GM23338 (cell line): ENCODE measurements at places on chromosomes 16 and 17.

- DNase-seq: no peak
These were observed 94.1 kb downstream of the PRKCB start for GRCh38 chr16:23929856-23930255.

GRCh38 chr17:80857756-80858171, 133.9 kb upstream of the CHMP6 start:
- DNase-seq: no peak

- peak; percentile 24 for DNase-seq
These were observed 721 bp downstream of the TBCD start for GRCh38 chr17:82752371-82753200.

DNA sequence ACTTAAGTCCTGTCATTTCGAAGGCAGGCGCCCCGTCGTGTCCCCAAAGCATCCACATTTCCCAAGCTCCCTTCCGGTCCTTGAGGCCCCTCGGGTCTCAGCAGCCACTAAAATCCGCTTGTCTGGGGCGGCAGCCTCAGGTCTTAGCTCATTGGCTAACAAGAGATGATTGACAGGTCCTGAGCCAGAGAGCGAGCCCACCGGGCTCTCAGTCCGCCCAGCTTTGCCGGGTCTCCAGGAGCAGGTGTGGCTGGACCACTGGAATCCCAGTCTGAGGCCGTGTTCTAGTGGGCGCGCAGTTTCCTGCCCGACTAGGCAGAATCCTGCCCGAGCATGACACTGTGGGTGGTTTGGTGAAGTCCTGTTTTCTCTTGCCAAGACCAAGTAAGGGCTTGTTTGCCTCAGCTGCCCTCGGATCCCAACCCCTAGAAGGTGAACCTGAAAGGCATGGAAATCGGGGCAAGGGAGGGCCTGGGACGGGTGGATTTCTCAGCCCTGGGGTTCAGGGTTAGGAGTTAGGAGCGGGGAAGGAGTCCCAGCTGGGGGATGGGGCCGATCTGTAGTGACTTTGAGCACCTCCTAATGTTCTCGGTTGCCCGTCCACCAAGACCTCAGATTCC, 42.8 kb downstream of the MRC2 start:
- peak; percentile 84 for DNase-seq

- DNase-seq: no peak
These were observed 30.0 kb downstream of the DGKE start for GRCh38 chr17:56863974-56864373.

DNA sequence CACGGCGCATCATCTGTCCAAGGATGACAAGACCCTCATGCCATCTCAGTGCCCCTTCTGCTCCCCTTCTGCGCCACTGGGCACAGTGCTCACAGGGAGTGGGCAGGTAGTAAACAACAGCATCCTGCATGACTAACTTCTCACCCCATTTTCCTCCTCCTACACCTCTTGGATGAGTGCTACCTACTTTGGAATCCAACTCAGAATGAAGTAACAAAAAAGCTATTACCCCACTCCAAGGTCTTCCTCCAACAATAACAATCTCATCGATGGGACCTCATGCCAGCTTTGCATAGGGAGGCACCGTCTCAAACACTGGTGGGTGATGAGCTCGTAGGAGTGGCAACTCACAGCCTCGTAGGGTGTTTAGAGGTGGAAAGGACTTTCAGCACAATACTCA, 98.6 kb upstream of the RCVRN start:
- DNase-seq: no peak

DNA sequence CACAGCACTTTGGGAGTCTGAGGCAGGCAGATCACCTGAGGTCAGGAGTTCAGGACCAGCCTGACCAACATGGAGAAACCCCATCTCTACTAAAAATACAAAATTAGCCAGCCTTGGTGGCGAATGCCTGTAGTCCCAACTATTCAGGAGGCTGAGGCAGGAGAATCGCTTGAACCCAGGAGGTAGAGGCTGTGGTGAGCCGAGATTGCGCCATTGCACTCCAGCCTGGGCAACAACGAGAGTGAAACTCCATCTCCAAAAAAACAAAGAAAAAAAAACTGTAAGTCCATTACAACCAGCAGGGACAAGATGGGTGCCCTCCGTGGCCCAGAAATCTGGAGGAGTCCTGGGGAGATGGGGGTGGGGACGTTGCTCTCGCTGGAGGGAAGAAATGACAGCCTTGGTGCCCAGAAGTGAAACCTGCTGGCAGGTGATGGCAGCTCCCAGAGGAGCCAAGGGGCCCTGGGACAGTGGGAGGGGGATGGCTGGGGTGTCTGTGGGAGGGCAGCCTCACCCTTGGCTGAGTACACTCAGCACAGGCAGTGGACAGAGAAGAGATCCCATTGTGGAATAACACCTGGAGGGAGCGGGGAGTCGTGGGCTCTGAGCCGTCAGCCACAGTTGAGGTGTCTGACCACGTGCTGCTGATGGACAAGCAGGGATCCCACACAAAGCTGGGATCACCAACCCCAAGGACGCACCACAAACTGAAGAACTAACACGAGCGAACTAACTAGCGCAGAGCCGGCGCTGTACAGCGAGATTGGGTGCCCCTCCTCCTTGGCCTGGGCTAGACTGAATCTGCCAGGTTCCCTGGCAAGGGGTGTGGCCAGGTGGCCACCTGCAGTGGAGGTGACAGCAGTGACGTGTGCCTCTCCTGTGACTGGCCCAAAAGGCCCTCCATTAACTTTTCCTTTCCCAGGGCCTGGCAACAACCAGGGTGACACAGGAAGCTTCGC, 46.9 kb upstream of the BAHCC1 start:
- DNase-seq: no peak

- DNase-seq: peak; percentile 7
These were observed 122.0 kb downstream of the USP22 start for GRCh38 chr17:20920815-20921199.

GRCh38 chr16:84899414-84899813, 79.6 kb downstream of the CRISPLD2 start:
- no peak for DNase-seq

DNA sequence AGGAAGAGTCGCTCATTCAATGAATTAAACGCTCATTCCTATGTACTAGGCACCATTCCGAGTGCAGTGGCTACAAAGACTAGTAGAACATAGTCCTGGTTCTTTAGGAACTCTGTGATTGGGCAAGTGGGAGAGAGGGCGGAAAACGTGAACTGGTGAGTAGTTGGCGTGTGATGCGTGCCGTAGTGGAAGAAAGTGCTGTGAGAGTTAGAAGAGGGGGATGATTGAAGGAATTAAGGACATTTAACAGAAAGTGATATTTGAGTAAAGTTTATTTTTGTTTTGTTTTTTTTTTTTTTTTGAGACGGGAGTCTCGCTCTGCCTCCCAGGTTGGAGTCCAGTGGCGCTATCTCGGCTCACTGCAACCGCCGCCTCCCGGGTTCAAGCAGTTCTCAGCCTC, 7.9 kb upstream of the SLFN14 start:
- DNase-seq: peak; percentile 42

DNA sequence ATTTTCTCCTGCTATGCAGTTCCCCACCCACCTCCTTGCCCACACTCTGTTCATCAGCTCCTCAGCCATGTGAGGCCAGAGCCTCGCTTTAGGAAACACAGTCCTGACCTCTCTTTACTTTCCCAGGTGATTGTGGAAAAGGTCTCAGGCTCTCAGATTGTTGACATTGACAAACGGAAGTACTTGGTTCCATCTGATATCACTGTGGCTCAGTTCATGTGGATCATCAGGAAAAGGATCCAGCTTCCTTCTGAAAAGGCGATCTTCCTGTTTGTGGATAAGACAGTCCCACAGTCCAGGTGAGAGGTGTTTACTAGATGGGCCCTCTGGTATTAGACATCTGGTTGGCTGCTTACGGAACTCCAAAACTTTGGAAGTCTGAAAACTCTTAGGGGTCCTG, 1.7 kb downstream of the GABARAPL2 start:
- DNase-seq: no peak

- DNase-seq: no peak
These were observed 140.8 kb downstream of the HAPSTR1 start for GRCh38 chr16:9232102-9232770.

GRCh38 chr17:75742337-75742736, 21.1 kb downstream of the ITGB4 start:
- DNase-seq: no peak

- no peak for DNase-seq
These were observed 28.3 kb downstream of the ZNF276 start for GRCh38 chr16:89749637-89750036.

GRCh38 chr17:59488805-59489204, 76.6 kb upstream of the DHX40 start:
- DNase-seq: no peak

DNA sequence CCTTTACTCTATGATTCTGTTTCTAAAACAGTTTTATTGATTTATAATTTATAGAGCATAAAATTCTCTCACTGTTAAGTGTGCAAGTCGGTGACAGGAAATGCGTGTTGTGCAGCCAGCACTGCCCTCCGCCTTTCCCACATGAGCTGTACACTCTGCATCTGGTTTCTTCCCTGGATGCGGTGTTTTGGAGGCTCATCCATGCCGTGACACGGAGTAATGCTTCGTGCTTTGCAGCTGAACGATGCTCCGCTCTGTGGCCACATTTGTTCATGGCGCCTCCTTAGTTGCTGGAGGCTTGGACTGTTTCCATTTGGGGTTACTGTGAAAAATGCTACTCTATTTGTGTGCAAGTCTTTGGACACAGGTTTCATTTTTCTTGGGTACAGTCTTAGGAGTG, 7.2 kb upstream of the IGFALS start:
- DNase-seq: no peak
